Activated CD4-positive, alpha-beta memory T cell treated with anti-CD3 and anti-CD28 coated beads, Interleukin-2, amount 10 ng/mL, durations not matched to agents 7 days and 5 days (primary cell): ENCODE measurements at places on chromosomes 2 and 18. TPM values are rescaled to one million over a fixed set of nuclear protein-coding genes. Genes with fewer than 3 reads are reported as not detected.

DNA sequence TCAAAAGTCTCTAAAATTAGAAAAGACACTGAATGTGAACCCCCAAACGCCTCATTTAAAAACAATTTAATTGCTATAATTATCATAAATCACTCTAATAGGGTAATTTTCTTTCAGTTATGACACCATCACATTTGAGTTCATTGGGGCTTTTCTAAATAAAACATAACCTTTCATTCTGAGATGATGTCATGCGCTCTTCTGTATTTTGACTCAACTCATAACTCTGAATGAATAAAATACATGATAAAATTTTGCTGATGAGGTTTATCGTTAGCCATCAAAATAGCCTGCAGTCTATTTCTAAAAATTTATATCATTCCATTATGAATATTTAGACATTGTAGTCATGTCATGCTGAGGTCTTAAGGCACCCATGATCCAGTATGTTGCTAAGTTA, 1099.7 kb downstream of the SUCLG1 start:
- H3K27me3 ChIP-seq, result no peaks in the 10 kb centered on the region
- DNase-seq, result no peak
- no peak overlapping the region for H3K27ac ChIP-seq
- no peaks in the 10 kb centered on the region for H3K36me3 ChIP-seq

GRCh38 chr2:103285354-103285753, 523.5 kb downstream of the TMEM182 start:
- H3K4me3 ChIP-seq, result no peak overlapping the region
- DNase-seq, result no peak
- no peaks in the 10 kb centered on the region for H3K4me1 ChIP-seq
- H3K27ac ChIP-seq, result no peak overlapping the region
- no peaks in the 10 kb centered on the region for H3K36me3 ChIP-seq
- H3K27me3 ChIP-seq, result no peaks in the 10 kb centered on the region

- H3K27me3 ChIP-seq, result no peaks in the 10 kb centered on the region
- no peaks in the 10 kb centered on the region for H3K4me1 ChIP-seq
- DNase-seq, result no peak
These were observed 98.1 kb upstream of the SPOPL start for GRCh38 chr2:138403431-138403927.

DNA sequence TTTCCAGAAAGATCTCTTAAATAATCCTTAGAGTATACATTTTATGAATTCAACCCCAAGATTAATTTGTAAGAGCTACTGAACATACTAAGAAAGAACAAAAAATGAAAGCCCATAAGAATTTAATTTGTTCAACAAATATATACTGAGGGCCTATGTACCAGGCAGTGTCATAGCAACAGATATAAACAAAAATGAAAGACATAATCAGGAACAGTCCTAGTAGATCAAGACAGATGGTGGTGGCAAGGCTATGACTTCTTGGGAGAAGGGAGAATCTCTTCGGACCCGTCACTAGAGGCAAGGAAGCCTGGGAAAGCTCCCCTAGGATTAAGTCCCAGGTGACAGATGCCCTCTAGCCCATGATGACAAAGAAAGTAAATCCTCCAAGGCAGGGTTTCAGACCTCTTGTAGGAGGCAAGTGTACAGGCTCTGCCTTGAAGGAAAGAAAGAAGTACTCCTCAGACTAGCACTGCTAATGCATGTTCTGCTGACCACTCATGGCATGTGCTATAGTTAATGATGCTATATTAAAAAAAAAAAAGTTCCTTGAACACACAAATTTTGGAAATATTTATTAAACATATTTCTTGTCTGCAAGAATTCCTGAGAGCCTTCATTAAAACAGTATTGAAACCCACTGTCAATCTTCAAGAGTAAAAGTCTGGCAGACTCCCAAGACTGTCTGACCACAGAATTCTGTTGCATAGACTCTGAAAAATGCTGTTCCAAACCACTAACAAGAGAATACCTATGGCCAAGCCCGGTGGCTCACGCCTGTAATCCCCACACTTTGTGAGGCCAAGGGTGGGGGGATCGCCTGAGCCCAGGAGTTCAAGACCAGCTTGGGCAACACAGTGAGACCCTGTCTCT, 31.5 kb downstream of the NOL10 start:
- H3K27ac ChIP-seq, result no peak overlapping the region
- H3K27me3 ChIP-seq, result no peaks in the 10 kb centered on the region
- H3K4me3 ChIP-seq, result no peak overlapping the region
- peaks cover 42% of the 10 kb centered on the region for H3K36me3 ChIP-seq
- peaks cover 34% of the 10 kb centered on the region for H3K4me1 ChIP-seq
- DNase-seq, result no peak

DNA sequence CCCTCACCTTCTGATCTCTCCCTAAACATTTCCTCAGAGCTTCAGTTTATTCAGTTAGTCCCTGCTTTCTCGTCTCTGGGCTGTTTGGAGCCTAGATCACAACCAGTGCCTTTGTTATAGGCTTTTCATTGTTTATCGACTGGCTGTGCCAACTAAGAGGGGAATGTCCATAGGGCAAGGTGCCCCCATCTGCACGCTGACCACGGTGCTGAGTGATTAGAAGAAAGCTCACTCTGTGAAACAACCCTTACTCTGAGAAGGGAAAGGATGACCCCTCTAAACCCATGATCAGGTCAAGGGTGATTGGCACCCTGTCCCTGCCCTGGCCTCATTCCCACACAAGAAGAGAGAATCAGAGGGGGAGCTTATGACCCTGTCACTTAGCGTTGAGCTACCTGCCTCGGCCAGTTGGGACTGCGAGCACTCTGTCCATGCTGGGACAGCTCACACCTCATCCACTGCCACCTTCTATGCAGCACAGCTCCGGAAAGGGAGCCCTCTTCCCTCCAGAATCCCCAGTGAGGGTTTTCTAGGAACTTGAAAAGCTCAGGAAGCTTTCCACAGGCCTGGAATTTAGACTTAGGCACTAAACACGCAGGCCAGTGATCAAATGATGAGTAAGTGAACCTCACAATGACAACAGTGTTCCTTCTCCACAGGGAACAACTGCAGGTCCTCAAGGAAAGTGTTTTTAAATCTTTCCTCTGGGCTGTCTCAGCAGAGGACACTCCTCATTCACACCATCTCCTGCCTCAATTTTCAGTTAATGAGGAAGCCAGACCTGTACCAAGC, 2.3 kb upstream of the ACTG2 start:
- H3K4me1 ChIP-seq, result peaks cover 28% of the 10 kb centered on the region
- DNase-seq, result no peak
- H3K36me3 ChIP-seq, result no peaks in the 10 kb centered on the region
- H3K27me3 ChIP-seq, result peaks cover 3% of the 10 kb centered on the region

Gene SALL3
- total RNA-seq, result not detected
